BJ (cell line): ENCODE measurements at places on chromosomes 1 and 21.

- no peak for DNase-seq
Measured at GRCh38 chr1:44339731-44340130, 15.3 kb downstream of the ERI3 start.

DNA sequence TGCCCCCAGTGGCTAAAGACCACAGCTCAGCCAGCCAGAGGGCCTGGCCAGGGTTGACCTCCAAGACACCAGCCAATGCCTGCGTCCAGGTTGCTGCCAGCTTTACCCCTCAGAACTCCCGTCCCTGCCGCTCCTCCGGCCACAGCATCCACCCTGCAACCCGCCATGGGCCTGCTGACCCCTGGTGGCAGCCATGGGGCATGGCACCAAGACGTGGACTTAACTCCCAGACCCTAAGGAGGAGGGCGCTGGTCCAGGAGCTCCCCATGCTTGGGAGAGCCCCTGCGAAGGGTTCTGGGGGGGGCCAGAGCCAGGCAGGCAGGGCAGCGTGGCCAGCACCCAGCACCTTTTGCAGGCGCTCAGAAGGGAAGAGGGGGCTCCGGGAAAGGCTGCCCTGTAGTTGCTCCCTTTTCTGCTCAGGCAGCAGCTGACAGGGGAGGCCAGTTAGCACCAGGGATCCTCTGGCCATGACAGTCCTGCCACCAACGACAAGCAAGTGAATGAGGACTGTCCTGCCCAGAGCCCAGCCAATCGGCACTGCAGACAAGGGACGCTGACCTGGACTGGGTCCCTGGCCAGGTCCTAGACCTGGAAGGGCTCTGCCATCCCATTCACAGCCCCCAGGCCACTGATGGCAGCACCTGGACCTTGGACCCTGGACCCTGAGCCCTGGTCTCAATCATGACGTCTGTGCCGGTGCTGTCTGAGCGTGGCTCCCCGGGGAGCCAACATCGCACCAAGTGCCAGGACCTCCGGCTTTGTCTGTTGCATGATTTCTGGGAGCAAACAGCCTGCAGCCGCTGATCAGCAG is 246.2 kb downstream of the NPHP4 start:
- DNase-seq: no peak

GRCh38 chr1:231546693-231547092 is 18.2 kb downstream of the TSNAX start:
- DNase-seq: no peak

- no peak for DNase-seq
Measured at GRCh38 chr1:1210726-1211540, 3.0 kb downstream of the TNFRSF4 start.

GRCh38 chr1:162670928-162671663 is 38.8 kb downstream of the DDR2 start:
- no peak for DNase-seq

- DNase-seq: no peak
Measured at GRCh38 chr1:43704838-43705237, 2.5 kb upstream of the ST3GAL3 start.

DNA sequence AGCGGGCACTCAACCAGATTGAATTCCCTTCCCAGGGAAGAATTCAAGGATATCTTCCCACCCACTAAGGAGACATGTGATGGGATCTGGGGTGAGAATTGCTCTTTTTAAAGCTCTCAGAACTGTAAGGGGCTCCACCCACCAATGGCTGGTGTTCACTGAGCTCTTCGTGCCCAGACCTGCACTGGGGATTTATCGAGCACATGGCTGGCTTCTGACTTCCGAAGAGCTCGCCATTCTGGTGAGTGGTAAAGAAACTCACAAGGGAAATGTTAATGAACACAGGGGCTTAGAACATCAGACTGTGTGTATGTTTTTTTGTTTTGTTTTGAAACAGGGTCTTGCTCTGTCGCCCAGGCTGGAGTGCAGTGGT is 9.8 kb downstream of the PADI3 start:
- DNase-seq: no peak

DNA sequence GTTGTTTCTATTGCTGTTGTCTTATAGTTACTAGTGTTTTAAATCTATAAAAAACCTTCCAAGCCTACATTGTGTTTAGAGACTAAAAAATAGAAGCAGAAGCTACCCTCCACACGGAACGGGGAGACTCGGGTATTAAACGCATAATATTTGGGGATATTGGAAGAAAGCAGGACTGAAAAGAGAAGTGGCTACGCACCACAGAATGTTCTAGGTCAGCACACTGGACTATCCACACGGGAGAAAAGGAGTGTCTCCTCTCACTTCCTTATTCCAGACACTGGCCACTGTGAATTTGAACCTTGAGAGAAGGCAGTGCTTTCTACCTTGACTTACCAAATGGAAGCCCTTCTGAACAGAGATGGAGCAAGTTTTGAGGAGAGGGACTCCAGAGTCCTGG is 1.0 kb upstream of the OR10J4 start:
- no peak for DNase-seq

DNA sequence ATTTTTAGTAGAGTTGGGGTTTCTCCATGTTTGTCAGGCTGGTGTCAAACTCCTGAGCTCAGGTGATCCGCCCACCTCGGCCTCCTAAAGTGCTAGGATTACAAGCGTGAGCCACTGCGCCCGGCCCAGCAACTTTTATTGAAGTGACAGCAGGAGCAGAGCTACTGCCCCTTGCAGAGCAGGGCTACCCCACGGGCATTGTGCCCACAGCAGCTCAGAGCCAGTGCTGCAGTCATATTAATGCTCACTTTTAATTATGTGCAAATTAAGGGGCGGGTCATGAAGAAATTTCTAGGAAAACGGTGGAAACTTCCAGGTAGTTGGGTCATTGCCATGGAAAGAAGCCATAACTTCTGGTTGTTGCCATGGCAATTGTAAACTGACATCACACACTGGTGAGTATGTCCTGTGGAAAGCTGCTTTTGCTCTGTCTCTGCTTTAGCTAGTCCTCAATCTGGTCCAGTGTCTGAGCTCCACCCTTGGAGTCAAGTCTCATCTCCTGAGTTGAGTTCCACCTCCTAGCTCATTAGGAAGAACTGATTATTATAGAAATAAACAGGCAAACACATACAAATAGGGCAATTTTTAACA is 127.3 kb upstream of the ADGRL4 start:
- no peak for DNase-seq

GRCh38 chr1:19835578-19835977 is 20.5 kb upstream of the RNF186 start:
- DNase-seq: peak; percentile 23
